Astrocyte of the spinal cord (primary cell): ENCODE measurements at places on chromosomes 2 and 18.

- DNase-seq = no peak
Measured at GRCh38 chr2:237725661-237726060, 72.9 kb upstream of the RBM44 start.

DNA sequence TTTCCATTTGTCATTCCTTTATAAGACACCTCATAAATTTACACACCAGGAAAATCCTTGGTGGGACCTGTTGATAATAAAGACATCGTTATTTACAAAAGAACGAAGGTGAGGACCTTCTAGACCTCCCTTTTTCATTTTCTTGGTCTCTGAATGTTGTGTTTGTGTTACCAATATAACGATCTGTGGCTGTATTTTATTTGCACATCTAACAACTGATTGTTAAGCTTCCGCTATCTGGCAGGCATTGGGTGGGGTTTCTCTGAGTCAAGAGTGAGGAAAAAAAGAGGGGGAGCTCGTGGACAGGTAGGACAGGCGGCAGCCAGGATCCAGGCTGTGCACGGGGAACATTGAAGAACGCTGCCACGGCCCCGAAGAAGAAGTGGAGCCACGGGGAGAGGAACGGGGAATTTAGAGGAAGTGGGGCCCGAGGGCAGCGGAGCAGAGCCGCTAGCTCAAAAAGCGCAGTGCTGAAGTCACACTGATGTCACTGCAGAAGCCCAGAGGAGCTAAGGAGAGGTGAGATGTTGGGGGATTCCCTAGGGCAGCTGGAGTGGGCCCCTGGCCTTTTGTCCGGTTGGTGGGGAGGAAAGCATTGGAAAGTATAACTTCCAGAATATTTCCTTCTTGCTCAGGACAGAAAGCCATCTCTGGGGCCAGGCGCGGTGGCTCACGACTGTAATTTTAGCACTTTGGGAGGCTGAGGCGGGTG is 20.9 kb upstream of the DNMT3A start:
- DNase-seq = no peak

GRCh38 chr2:155703917-155704316 is 628.6 kb downstream of the NR4A2 start:
- no peak for DNase-seq

- DNase-seq = no peak
Measured at GRCh38 chr2:120418174-120418787, 72.3 kb downstream of the INHBB start.

GRCh38 chr2:11166476-11166875 is 11.2 kb downstream of the SLC66A3 start:
- DNase-seq = no peak

GRCh38 chr2:216549926-216550690 is 51.5 kb downstream of the RPL37A start:
- no peak for DNase-seq

GRCh38 chr2:159126432-159127022 is 158.1 kb downstream of the TANC1 start:
- DNase-seq = peak; percentile 76

DNA sequence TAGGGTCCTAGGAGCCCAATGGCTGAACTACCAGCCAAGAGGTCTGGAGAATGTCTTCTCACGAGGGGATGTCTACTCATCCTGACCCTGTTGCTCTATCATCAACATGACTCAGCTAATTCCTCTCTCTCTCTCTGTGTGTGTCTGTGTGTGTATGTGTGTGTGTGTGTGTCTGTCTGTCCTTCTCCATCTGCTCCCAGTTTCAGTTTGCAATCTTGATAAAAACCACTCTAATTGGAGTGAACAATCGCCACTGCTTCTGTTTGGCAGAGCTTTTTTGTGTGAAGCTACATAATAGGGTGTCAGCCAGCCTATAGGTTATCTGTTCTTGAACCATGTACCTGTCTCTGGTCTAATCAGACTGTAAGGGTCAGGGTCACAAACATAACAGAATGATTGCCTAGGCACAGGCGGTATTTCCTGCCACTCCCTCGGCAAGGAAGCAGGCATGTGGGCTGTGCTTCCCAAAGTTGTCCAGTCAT is 219.8 kb downstream of the SH3BP4 start:
- peak; percentile 64 for DNase-seq

- no peak for DNase-seq
Measured at GRCh38 chr2:240629619-240629967, 4.3 kb downstream of the GPR35 start.

DNA sequence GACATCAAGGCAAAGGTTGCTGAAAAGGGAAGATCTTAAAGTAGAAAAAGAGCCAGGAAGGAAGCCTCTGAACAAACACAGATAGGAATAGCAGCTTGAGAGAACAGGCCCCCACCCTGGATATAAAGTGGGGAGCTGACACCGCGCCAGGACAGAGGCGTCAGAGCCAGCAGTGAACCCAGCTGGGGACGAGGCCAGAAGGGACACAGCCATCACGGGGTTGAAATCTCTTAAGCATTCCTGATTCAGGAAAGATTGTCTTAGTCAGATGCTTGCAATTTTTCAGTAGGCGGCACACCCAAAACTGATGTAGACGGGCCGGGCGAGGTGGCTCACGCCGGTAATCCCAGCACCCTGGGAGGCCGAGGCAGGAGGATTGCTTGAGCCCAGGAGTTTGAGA is 93.8 kb upstream of the PHLPP1 start:
- no peak for DNase-seq

- DNase-seq = no peak
Measured at GRCh38 chr2:28450901-28451565, 44.8 kb upstream of the PLB1 start.

- no peak for DNase-seq
Measured at GRCh38 chr2:32363597-32363996, 6.8 kb downstream of the BIRC6 start.

- peak; percentile 91 for DNase-seq
Measured at GRCh38 chr2:191846515-191847476, at the start of gene CAVIN2. TSS of gene CAVIN2 (minus strand) at chr2:191847088. CDS start at chr2:191846925, 163 bp downstream.

GRCh38 chr2:76268902-76269620 is 558.3 kb upstream of the GCFC2 start:
- no peak for DNase-seq

DNA sequence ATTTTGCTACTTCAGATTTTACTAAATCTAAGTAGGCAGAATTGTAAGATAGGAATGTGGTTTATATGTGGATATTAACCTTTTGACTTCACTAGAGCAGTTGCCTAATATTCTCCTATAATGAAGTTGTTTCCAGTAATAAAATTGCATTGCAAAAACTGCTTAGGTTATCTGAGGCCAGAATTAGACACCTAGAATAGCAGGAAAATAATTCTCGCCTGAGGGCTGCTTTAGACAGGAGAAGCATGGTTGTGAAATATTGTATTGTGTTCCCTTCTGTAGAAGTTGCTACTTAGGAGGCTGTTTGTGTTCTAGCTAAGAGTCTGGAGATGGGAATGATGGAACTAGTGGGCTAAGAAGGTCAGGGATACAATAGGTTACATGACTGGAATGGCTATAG is 146.3 kb downstream of the PLCL1 start:
- DNase-seq = no peak

DNA sequence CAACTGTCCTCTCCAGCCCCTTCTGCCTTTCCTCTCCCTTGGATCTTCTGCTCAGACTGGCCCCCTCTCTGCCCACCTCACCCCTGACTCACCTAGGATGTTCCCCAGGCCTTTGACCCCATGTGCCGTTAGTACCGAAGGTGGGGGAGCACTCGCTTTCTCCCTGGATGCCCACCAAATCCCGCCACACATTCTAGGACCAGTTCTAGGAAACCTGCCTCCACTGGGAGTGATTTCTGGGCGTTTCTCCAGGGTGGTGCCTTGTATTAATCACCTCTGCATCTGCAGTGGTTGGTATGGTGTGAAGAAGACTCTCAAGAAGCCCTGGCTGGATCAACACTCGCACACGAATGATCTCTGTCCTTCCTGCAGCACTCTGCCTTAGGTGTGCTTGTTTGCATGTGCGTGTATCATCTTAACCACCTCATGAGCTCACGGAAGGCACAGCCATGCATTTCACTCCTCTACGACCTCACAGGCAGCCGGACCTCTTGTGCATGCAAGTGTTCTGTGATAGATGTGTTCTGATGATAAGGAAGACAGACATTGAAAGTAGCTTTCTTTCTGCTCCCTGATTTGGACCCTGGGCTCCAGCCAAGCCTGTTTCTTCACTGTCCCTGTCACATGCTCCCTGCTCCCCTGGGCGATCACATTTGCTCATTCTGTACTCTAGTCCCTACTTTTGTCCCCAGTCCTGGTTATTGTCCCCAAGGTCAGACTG is 69.4 kb downstream of the LIPG start:
- DNase-seq = no peak

DNA sequence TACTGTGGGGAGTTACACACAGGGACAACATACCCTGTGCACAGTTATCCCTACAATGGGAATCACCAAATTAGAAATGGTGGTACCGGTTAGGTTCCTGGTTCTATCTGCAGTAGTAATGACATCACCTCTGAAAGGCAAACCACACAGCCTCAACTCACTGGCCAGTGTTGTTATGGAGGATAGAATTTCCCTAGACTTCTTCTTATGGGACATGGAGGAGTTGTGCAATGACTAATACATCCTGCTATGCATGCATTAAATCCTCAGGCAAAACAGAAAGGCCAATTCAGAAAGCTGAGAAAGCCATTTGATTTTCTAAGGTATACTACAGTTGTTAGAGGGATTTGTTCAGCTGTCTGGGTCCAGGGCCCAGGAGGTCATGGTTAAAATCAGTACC is 439.3 kb downstream of the TMX3 start:
- peak; percentile 89 for DNase-seq

GRCh38 chr2:64141674-64142405 is 2.4 kb downstream of the PELI1 start:
- peak; percentile 53 for DNase-seq

DNA sequence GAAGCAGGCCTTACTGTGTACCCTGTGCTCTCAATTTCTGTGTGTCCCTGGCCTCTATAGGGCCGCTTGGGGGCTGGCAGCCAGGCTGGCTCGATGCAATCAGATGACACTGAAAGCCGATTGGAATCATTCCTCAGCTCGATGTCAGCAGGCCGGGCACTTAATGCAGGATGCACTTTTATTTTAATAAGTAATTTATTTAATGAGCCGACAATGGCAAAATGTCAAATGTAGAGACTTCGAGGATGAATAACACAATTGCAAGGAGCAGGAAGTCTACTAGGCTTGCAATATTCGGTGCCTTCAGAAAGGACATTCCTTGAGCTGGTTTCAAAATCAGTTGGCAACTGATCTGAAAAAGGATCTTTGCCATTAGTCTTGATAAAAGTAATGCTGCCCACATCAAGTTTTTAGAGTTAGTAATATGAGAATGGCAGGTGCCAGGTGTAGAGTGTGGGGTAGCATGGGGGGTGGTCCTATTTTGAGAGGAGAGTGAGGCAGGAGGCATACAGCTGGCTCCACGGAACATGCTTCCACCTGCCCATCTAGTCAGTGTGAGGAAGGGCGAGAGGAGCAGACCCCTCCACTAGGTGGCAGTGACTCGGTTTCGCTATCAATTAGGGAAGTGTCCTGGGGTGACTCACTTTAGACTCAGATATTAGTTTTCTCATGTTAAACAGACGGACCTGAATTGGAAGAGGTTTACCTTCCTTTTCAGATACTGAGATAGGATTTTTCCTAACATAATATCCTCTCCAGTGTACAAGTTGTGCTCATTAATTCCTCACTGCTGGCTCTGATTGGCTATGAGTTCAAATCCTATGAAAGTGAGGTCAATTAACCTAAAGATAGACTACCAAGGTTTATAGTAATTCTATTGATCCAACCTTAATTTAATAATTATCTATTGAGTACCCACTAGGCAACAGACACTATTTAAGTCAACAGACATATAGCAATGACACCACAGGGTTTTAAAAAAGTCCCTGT is 80.9 kb downstream of the NABP1 start:
- peak; percentile 32 for DNase-seq

GRCh38 chr2:46850742-46851141 is 64.9 kb downstream of the MCFD2 start:
- peak; percentile 93 for DNase-seq

- DNase-seq = peak; percentile 22
Measured at GRCh38 chr2:158009399-158009798, 92.3 kb upstream of the UPP2 start.

GRCh38 chr18:50297621-50298442 is 10.3 kb upstream of the CXXC1 start:
- DNase-seq = peak; percentile 73

DNA sequence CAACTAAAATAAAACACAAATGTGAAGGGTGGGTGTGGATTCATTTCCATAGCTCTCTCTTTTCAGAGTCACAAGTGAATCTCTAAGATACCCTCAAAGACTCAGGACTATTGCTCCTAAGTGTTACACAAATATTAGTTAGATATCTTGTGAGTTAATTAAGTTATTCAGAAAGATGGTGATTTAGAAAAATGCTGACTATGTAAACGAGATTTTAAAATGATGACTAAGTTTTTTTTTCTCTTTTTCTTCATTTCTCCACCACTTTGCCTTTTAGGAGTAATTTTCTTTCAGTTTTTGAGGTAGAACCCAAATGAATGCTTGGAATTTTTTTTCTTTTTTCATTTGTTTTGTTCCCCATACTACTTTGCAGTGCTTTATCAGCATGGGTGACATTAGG is 479.7 kb downstream of the SPAG16 start:
- DNase-seq = no peak

GRCh38 chr18:34224423-34225217 is at the start of gene NOL4:
TSS of gene NOL4 (minus strand) at chr18:34224913. CDS start at chr18:34223253, 1,660 bp downstream.
- DNase-seq = peak; percentile 60

- no peak for DNase-seq
Measured at GRCh38 chr2:222745836-222746559, 74.5 kb downstream of the MOGAT1 start.

DNA sequence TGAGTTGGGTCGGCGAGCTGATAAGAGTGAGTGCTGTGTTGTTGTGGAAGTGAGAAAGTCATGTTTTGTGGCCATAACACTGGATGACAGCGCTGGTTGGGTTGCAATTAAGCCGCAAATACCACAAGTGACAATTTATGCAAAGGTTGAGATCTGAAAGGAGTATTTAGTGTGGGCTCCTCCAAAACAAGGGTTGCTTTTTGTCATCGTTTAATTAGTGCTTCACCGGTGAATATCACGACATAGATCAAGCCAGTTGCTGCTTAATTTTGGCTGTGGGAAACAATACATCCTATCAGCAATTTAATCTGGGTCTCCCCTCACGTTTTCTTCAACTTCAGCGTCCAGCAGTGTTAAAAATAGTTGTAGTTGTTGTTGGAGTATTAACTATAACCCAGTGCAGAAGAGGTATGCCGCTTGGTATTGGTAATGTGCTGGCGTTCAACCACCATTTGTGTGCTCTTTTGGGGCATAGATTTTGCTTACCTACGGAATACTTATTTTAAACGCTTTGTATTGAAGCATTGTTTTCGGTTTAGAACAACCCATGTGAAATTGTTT is 662 bp downstream of the ACVR2A start:
- DNase-seq = peak; percentile 24

- DNase-seq = no peak
Measured at GRCh38 chr18:70121842-70122241, 83.6 kb downstream of the RTTN start.

GRCh38 chr2:121005453-121005852 is 269.8 kb downstream of the GLI2 start:
- DNase-seq = no peak

DNA sequence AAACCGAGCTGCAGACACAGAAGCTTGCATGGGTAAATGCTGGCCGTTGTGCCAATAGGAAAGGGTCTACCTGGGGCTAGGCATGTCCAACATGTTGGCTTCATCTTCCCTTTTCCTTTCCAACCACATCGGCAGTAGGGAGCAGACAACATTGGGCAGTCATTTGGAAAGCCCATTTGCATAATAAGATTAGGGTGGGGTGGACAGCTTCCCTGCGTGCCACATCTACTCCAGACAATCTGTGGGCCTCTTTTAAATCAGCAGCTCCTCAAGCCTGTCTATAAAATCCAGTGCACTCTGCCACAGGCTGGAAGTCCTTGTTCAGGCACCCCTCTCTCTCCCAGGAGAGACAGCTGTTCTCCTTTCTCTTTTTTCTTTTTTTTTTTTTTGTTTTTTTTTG is 203.6 kb upstream of the KYNU start:
- DNase-seq = no peak
